ENCODE measurements at places on chromosomes 5 and 9.

DNA sequence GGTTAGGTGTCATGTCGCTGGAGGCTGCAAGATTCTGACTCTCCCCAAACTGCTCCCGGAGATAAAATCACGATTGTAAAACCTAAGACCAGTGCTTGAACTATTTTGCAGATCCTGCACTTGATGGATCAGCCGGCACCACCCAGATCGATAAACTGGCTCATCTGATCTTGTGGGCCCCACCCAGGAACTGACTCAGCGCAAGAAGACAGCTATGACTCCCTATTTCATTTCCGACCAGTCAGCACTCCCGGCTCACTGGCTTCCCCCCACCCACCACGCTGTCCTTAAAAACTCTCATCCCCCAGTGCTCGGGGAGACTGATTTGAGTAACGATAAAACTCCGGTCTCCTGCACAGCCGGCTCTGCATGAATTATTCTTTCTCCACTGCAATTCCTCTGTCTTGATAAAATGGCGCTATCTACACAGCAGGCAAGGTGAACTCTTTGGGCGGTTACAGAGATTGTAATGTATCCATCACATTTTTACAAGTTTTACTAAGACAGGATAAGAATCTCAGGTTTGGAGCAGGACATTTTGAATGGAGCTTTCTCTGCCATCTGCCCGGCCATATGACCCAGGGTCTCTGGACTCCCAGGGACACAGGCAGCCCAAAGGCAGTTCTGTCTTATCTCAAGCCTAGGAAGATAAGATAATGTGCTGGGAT is 10.6 kb upstream of the PPP1R26 start:
- DNase-seq: no peak

GRCh38 chr9:35736201-35736633 is 3.8 kb downstream of the CREB3 start:
- DNase-seq: peak; percentile 87

GRCh38 chr5:76720988-76721569 is 5.2 kb downstream of the F2R start:
- no peak for DNase-seq

GRCh38 chr9:86653466-86653865 is 293.8 kb downstream of the GAS1 start:
- no peak for DNase-seq

GRCh38 chr5:926417-927171 is 33.9 kb downstream of the TRIP13 start:
- peak; percentile 76 for DNase-seq

DNA sequence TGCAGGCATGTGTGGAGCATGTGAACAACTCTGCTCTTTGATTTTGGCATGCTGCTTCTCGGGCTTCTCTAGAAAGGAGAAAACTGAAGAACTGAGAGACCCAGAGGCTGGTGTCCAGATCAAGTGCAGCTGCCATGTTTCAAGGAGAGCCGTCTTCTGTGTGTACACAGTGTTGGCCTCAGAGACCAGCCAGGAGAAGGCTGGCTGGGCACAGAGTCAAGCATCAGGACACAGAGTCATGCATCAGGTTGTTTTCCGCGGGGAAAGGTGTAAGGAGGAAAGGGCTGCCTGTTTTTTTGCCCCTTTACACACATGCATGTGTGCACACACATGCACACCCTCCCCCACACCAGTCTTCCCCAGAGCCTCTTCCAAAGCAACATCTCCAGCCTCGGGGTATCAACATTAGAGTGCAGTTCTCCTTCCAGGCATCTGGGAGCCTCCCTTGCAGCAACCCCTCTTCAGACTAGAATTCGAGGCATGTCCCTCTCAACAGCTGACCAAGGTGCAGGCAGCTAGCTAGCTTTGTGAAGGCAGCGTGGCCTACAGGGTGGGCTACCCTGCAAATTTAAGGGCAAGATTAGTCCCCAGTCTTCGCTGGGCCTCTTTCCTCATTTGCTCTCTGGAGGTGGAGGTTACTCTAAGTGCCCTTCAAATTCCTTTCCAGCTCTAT is 180.9 kb downstream of the AOPEP start:
- DNase-seq: no peak

DNA sequence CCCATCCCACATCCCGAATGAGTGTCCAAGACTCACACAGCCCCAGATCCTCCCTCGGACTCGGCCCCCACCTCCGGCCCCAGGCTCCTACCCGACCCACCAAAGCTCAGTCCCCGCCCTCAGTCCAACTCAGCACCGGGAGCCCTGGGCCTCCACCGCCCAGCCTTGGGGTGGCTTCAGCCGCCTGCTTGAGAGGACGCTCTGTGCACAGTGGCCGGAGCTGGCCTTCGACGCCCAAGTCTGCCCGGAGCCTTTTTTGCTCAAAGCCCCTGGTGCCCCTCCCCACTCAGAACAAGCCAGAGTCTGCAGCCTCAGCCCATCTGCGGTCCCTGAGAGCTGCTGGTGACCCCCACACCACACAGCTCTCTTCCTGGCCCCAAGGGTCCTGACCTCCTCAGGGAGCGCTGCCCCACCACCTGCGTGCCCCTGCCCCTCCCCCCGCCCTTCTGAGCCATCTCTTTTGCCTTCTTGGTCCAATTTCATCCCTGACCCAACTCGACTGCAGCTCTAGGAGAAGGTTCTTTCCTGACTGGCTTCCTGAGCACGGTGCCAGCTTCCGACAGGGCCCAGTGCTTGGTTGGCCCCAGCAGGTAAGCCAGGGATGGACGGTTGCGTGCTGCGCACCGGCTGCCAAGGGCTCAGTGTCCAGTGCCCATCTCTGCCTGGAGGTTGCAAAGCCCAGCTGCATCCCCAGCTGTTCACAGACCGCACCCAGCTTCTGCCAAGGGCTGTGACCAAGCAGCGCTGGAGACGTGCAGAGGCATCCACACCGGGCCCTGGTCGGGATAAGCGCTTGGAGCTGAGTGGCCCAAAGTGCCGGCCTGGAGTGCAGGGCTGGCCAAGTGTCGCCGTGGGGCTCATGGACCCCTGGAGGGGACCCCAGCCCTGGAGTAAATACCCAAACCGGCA is 27.7 kb upstream of the NSMF start:
- DNase-seq: no peak

DNA sequence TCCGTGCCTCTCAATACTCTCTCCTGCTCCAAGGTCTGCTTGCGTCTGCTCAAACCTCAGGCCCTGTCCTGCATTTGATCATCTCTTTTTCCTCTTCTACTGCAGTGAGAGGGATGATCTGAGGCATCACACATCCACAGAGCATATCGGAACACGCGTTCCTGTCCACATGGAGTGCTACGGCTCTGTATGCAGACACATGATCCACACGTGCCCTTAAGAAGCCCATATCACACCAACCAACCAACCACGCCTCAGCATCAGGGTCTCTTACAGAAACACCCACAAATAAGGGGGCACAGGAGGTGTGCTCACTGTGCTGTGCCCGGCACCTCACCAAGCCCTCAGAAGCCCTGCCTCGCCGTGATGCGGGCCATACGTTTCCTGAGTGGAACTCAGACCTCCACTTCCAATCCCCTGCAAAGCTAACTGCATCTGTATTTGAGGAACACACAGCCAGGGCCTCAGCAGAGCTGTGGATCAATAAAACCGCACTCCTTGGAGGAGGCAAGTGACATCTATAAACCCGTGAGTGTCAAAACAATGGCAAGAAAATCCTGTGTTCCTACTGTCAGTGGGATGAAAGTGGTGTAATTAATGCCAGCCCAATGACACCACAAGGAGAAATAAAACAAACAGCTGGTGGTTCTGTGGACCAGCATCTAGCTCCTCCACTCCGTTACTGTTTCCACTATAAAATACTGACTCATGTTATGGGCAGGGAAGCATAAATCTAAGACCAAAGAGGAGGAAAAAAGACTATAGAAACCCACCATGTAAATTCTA is 40.4 kb downstream of the AK8 start:
- DNase-seq: no peak
